ENCODE measurements at places on chromosomes 13 and 19. TPM values are rescaled to one million over a fixed set of nuclear protein-coding genes. Genes with fewer than 3 reads are reported as not detected.
A peak's percentile ranks its signal among the peaks of the same experiment; 100 is the strongest.

Gene CD22
- polyA plus RNA-seq, result 0.20 TPM

Gene RFPL4A
- not detected for polyA plus RNA-seq

Gene NAPSA
- polyA plus RNA-seq, result 0.72 TPM

GRCh38 chr13:113324398-113324797 is 27.4 kb downstream of the LAMP1 start:
- peak; percentile 46 for DNase-seq

DNA sequence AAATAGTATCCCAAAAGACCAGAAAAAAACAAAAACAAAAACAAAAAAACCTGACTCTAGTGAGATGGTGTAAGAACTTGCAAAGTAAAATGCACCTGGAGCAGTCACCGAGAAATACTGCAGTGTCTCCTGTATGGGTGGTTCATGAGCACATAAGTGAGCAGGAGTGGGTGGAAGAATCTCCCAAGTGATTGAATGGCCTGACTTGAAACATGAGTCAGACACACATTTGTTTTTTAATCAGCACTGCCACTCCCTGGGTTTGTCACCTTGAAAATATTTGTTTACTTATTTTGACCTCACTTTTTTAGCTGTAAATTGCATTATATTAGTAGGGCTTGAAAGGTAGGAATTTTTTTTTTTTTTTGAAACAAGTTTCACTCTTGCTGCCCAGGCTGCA is 2.0 kb downstream of the ZNF431 start:
- DNase-seq, result no peak

- DNase-seq, result no peak
Measured at GRCh38 chr19:10634430-10634829, 9.1 kb downstream of the SLC44A2 start.

Data from right cardiac atrium (tissue), 5 donors.